Sigmoid colon (tissue), 7 donors: ENCODE measurements at places on chromosomes 4 and X. TPM values are rescaled to one million over a fixed set of nuclear protein-coding genes. Genes with fewer than 3 reads are reported as not detected.

Gene TSPAN7
- polyA plus RNA-seq: 23.4 TPM

Gene SH3D19
- polyA plus RNA-seq: 84.7 TPM

Gene ASB5
- not detected for polyA plus RNA-seq

Gene ASMT
- not detected for polyA plus RNA-seq

Gene GPR119
- polyA plus RNA-seq: not detected

Gene UNC5C
- 1.4 TPM for polyA plus RNA-seq

Gene PABPC1L2A
- not detected for polyA plus RNA-seq

Gene CLTRN
- 0.12 TPM for polyA plus RNA-seq

Gene PNMA5
- polyA plus RNA-seq: not detected

Gene MAOB
- polyA plus RNA-seq: 5.5 TPM

Gene MXRA5
- 3.2 TPM for polyA plus RNA-seq

Gene SPANXA1
- not detected for polyA plus RNA-seq

Gene SSX4
- polyA plus RNA-seq: not detected

Gene EFHC2
- polyA plus RNA-seq: 1.8 TPM

Gene SRPX2
- polyA plus RNA-seq: 4.8 TPM

Gene IDUA
- polyA plus RNA-seq: 1.2 TPM

Gene STAP1
- polyA plus RNA-seq: 9.4 TPM

Gene GNL3L
- polyA plus RNA-seq: 6.9 TPM

Gene CXCL10
- not detected for polyA plus RNA-seq

Gene GAGE1
- polyA plus RNA-seq: not detected

Gene HS6ST2
- 0.79 TPM for polyA plus RNA-seq

Gene EPHA5
- not detected for polyA plus RNA-seq

Gene CCKAR
- polyA plus RNA-seq: not detected

Gene CTAG2
- polyA plus RNA-seq: 3.0 TPM

Gene PALLD
- 71.5 TPM for polyA plus RNA-seq

Gene GPAT3
- 4.6 TPM for polyA plus RNA-seq

Gene ZBED1
- polyA plus RNA-seq: 30.6 TPM

Gene BEND2
- polyA plus RNA-seq: not detected

Gene PHOX2B
- 1.6 TPM for polyA plus RNA-seq

Gene EGF
- polyA plus RNA-seq: not detected

Gene GPR82
- polyA plus RNA-seq: under 0.01 TPM

Gene SERPINA7
- polyA plus RNA-seq: not detected

Gene F11
- not detected for polyA plus RNA-seq

Gene HSFX2
- 0.39 TPM for polyA plus RNA-seq

Gene TEX13B
- not detected for polyA plus RNA-seq

Gene CENPVL2
- not detected for polyA plus RNA-seq

Gene PCDH10
- polyA plus RNA-seq: 0.34 TPM

Gene MAP3K15
- polyA plus RNA-seq: not detected

Gene ARAF
- polyA plus RNA-seq: 48.0 TPM

Gene RHOXF2B
- not detected for polyA plus RNA-seq

Gene HTN1
- polyA plus RNA-seq: not detected

Gene KCTD8
- polyA plus RNA-seq: 0.03 TPM

Gene SASH3
- 48.3 TPM for polyA plus RNA-seq

Gene TRIM60
- polyA plus RNA-seq: not detected

Gene CSAG1
- polyA plus RNA-seq: not detected

Gene SMAD1
- polyA plus RNA-seq: 14.1 TPM

Gene OPRPN
- polyA plus RNA-seq: not detected

Gene PABPC1L2B
- polyA plus RNA-seq: 0.03 TPM

Gene ADH7
- polyA plus RNA-seq: 0.60 TPM

Gene MYL5
- polyA plus RNA-seq: 28.7 TPM

Gene GIMD1
- polyA plus RNA-seq: not detected

Gene VAMP7
- 36.0 TPM for polyA plus RNA-seq

Gene RBMX
- 58.7 TPM for polyA plus RNA-seq

Gene HSFX4
- polyA plus RNA-seq: not detected

Gene CDX4
- not detected for polyA plus RNA-seq
